ENCODE measurements at places on chromosomes 5 and 9.
A peak's percentile ranks its signal among the peaks of the same experiment; 100 is the strongest.

- DNase-seq: no peak
Measured at GRCh38 chr9:134346151-134346550, 19.9 kb downstream of the RXRA start.

DNA sequence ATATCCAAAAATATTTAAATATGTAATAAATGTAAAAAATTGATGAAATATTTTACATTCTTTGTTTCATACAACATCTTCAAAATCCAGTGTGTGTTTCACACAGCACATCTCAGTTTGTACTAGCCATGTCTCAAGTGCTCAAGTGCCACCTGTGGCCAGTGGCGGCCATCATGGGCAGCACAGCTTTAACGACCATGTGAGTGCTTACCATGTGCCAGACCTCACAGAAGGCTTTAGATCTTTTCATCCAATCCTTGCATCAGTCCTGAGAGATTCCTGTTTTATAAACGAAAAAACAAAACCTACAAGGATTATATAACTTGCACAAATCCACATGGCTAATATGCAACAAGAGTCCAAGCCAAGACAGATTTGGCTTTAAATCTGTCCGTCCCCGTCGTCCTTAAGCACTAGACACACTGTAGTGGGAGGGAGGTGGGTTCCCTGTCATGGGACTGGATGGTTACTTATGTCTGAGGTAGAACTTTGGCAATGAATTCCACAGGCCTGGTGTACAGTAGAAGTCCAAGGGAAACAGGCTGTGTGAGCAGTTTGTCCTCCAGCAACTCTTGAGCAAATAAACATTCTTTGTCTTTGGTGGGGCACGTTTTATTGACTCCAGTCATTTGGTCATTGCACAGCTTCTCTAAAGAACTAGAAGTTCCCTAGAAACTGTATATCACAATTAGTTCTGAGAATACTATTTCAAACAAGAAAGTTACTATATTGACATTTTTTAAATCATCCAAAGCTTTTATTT lies 25.0 kb upstream of the F2R start:
- no peak for DNase-seq

DNA sequence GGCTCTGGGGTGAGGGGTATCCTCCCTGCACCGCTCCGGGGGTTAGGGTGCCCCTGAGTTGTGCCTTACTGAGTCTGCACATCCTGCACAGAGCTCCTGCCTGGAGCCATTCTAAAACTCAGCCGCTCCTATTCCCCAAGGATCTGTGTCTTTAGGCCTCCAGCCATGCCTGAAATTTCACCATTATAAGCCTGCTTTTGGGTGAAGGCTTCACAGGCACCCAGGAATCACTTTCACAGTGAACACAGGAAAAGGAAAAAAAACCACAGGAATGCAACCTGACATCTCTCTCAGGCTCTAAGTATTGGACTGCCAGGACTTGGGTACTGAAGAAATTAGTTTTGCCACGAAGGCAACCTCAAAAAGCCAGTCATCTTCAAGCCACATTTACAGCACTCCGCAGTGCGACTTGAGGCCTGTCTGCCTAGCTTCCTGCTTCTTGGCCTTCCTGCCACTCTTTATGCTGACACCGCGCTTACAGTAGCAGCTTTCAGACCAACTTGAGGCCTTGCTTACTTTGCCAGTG lies 30.9 kb downstream of the GALNT10 start:
- no peak for DNase-seq

DNA sequence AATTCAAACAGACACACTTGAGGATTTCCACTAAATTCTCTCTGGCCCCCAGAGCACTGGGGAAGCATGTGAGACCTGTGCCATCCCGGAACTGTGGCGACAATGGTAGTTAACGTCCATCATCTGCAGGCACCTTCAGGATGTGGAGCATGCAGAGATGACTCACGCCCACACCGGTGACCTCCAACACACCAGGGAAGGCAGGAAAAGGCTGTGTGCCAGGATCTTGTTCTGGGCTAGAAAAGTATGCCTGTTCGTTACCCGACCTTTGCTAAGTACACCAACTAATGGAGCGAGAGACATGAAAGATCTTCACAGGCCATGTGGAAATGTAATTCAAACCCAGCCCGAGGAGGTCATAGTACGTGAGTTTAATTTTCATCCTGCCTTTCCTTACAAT lies 208.8 kb downstream of the MELK start:
- no peak for DNase-seq

DNA sequence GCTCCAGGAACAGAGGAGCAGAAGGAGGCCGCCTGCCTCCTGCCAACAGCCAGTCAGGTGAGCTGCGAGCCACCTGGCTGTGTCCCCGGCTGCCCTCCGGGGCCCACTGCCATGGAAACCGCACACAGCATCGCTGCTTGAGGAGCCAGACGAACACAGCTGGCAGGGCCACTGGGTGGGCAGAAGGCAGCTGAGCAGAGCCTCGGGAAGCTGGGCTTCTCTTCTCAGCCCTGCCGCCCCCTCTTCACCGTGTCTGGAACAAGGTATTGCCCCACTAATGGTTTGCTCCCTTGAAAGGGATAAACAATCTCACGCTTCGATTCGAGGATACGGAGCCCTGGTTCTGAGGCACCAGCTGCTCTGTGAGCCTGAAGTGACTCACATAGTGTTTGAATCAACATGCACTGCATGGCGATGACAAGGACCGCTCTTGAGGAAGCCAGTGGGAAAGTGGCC lies 63.7 kb upstream of the RUFY1 start:
- no peak for DNase-seq

- DNase-seq: no peak
Measured at GRCh38 chr9:136550439-136551289, 4.8 kb upstream of the NOTCH1 start.

DNA sequence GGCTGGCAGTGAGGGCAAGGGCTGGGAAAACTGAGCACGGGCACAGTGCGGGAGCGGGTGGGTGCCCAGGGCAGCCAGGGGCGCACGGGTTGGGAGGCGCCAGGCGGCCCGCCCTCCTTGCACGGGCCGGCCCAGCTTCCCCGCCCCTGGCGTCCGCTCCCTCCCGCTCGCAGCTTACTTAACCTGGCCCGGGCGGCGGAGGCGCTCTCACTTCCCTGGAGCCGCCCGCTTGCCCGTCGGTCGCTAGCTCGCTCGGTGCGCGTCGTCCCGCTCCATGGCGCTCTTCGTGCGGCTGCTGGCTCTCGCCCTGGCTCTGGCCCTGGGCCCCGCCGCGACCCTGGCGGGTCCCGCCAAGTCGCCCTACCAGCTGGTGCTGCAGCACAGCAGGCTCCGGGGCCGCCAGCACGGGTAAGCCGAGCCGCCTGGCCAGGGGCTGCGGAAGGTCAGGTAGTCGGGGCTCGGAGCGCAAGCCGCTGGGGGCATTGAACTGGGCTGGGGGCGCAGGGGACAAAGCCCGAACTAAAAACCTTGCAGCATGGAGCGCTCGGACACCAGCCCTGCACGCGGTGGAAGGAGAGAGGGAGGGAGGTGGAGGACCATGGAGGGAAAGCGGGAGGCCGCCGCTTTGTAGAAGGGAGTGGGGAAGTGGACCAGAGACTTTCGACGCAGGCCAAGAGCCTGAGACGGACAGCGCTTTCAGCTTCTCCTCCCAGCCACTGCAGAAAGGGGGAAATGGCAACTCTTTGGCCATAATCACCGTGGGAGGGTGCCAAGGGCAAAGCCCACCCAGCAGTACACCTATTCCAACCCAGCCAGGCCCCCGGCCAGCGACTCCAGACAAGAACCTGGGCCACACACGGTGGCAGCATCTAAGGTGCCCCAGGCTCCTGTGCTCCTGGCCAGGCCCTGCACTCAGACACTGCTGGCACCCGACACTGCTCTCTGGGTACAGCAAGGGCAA lies at the start of gene TGFBI:
TSS of gene TGFBI (plus strand) at position 207 of the 961 bp plus-strand sequence. CDS start at position 275, 68 bp downstream.
- DNase-seq: peak; percentile 82

GRCh38 chr5:6578676-6579343 lies 54.0 kb downstream of the NSUN2 start:
- DNase-seq: no peak

DNA sequence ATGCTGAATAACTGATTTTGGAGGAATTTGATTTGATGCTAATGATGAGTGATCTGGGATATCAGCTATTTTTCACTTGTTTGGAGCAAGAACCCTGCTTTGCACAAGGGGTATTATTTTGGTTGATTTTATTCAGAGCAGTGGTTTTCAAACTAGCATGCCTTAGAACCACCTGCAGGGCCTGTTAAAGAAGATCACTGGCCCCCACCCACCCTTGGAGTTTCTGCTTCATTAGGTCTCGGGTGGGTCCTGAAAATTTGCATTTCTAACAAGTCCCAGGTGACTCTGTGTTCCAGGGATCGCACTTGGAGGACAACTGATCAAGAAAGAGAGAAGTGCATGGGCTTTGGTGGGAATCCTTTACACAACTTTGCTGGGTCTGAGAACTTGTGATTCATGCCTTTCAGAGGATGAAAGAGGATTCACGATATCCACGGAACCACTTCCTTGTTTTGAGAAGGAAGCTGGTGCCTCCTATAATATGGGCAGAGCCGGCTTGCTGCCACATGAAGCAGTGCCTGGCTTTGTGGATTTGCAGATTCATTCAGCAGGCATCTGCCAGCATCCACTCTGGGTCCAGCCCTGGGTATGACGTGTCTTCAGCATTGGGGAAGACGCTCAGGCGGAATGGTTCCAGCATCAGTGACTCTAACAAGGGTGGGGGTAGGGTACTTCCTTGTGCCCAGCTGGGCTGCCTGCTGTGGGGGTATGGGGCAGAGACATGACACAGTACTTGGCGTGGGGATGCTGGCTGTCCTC lies 106.6 kb upstream of the PITX1 start:
- no peak for DNase-seq

GRCh38 chr9:80375477-80375876 lies 803.7 kb downstream of the TLE4 start:
- DNase-seq: no peak

- DNase-seq: no peak
Measured at GRCh38 chr9:92444841-92445240, 20.6 kb upstream of the OMD start.

GRCh38 chr5:76709762-76710161 lies 6.2 kb upstream of the F2R start:
- no peak for DNase-seq

DNA sequence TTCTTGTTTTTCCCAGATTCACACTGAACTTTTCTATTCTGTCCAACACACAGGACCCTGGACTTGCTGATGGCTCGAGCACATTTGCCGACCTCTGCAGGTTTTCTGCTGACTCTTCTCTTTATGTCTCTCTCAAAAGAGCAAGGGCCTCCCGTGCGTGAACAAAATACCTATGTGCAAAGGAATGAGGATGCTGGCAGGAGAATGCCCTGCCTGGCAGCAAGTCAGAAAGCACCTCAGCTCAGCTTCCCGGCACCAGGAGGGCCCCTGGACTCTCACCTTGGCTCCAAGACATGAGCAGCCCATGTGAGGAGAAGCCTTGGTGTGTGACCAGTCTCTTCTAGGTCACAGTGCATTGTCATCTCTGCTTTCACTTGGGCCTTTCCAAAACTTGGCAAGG lies 36.1 kb downstream of the PAPPA start:
- no peak for DNase-seq

GRCh38 chr9:85742597-85742936 lies 813 bp upstream of the AGTPBP1 start:
- DNase-seq: no peak

DNA sequence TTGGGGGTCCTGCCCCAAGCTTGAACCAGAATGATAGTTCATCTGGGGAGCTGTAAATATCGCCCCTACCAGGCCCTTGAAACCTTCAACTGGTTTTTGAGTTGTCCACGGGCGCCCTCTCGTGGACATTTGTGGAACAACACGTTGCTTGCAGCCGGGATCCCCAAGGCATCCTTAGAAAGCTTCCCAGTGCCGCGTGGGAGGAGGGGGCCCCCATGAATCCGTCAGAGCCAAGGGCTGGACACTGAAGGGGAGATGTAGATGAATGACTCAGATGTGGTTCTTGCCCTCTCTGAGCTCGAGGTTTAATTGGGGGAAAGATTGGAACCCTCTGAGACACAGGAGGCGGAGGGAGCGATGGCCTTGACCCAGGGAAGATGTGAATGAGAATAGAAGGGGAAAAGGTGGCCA lies 31.8 kb upstream of the ORM1 start:
- DNase-seq: peak; percentile 90

DNA sequence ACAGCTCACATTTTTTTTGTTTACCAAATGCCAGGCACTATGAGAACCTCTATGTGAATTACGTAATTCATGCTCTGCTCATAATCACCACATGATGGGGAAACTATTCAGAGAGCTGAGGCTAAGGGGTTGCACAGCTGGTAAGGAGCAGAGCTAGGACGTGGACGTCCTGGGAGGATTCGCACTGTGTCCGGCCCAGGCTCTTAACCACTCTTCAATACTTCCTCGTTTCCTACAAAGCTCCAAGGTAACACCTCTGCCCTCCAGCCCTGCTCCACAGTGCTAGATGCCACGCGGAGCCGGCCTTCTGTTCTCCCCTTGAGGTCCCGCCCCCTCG lies 8.7 kb downstream of the PHF19 start:
- DNase-seq: no peak

DNA sequence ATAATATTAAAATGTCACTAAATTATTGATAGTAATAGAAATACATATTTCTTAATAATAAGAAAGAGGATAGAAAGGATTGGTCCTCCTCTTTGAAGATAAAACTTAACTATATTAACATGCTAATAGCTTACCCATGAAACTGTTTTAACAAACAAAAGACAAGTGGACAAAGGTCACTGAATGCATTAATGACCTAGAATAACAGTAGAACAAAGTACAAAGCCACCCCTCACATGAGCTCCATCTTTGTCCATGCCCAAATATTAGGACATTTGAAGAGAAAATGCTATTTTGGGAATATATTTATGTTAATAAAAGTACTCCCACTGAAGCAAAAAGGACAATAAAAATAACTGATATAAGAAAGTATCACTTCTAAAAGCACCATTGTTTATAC lies 34.1 kb upstream of the SLC22A5 start:
- DNase-seq: no peak

DNA sequence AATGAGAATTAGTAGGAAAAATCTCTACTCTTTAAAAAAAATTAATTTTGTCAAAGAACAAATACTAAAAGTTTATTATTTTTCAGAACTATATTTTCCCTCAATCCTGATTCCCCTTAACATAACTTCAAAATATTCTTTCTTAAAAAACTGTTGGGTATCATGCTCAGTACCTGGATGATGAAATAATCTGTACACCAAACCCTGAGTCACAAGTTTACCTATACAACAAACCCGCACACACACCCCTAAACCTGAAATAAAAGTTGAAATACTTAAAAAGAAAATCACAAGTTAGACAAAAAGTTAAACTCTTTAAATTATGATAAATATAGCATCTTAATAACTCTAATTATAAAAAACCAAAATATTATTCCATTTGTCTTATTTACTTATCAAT lies 812.3 kb downstream of the MAT2B start:
- DNase-seq: no peak

GRCh38 chr9:17600962-17601593 lies 22.2 kb downstream of the SH3GL2 start:
- DNase-seq: no peak

- no peak for DNase-seq
Measured at GRCh38 chr9:68844631-68845612, 139.9 kb downstream of the PIP5K1B start.
